Neural progenitor cell (in vitro differentiated cells): ENCODE measurements at places on chromosomes 4 and X. TPM values are rescaled to one million over a fixed set of nuclear protein-coding genes. Genes with fewer than 3 reads are reported as not detected.

Gene LRAT
- 0.81 and 0.94 TPM in 2 replicates for total RNA-seq

DNA sequence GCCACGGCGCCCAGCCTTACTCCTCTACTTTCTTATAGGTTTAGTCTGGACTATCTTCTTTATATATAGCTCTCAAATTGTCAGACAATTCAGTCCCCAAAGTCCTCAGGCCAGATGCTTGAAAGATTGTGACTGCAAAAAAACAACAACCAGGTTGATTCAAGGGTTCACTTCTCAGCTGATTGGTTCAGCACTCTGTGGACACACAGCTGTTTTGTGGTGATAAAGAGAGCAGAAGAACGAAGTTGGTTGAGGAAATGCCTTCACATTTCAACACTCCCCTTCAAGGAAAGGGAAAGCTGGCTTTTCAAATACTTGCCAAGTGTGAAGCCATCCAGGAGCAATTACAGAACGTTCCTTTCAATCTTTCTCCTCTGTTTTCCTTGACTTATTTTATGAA is 166.8 kb downstream of the SHROOM3 start:
- no peak for DNase-seq

DNA sequence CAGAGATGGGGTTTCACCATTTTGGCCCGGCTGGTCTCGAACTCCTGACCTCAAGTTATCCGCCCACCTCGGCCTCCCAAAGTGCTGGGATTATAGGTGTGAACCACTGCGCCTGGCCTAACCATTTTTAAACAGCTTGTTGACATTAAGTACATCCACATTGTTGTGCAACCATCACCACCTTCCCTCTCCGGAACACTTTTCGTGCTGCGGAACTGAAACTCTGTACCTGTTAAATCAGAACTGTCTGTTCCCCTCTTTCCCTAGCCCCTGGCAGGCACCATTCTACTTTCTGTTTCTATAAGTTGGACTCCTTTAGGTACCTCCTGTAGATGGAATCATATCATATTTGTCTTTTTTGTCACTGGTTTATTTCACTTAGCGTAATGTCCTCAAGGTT is 9.5 kb downstream of the FHDC1 start:
- no peak for DNase-seq

GRCh38 chr4:130110189-130110588 is 1014.2 kb downstream of the C4orf33 start:
- DNase-seq = no peak
